ENCODE measurements at places on chromosomes 16 and 17.

GRCh38 chr17:48441231-48441711, 11.3 kb upstream of the SKAP1 start:
- no peak for DNase-seq

DNA sequence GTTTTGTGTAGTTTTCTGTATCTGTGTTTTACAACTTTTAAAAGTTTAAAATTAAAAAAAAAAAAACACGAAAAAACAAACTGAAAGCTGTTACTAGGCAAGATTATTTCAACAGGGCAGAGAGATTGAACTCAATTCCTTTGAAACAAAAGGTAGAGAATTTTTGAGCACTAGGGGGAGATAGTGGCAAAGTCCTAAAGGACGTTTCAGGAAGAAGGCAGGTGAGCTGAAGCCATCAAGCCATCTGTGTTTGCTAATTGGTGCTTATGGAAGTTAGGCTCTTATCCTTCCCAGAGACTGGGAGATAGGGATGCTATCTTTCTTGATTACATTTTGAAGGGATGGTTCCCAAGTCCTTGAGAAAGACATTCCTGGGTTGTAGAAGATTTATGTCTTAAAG, 70.6 kb upstream of the CLEC3A start:
- peak; percentile 14 for DNase-seq

DNA sequence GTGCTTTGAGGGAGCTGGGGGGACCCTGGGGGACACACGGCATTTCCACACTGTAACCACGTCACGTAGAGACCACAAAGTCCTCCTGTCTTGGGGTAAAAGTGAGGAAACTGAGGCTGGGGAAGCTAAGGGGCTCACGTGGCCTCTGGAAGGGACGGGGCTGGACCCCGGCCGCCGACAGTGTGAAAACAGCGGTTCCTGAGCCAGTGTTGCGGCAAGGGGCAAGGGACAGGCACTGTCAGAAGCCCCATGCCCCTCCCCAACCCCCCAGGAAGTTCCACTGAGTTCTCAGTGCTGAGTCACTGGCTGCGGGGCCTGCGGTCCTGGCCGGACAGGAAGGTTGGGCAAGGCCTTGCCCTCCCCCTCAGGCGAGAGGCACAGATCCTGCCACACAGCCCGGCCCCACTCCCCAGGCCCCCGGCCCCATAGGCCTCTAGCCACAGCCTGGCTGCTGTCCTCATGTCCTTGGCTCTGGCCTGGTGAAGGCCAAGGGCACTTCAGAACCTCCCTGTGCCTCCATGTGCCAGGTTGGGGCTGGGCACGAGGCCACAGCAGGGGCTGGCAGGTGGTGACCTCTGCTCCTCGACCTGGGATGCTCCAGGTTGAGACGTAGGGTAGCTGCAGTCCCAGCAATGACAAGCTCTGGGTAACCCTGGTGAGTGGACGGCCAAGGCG, 5.0 kb upstream of the CCDC57 start:
- DNase-seq, result peak; percentile 58

DNA sequence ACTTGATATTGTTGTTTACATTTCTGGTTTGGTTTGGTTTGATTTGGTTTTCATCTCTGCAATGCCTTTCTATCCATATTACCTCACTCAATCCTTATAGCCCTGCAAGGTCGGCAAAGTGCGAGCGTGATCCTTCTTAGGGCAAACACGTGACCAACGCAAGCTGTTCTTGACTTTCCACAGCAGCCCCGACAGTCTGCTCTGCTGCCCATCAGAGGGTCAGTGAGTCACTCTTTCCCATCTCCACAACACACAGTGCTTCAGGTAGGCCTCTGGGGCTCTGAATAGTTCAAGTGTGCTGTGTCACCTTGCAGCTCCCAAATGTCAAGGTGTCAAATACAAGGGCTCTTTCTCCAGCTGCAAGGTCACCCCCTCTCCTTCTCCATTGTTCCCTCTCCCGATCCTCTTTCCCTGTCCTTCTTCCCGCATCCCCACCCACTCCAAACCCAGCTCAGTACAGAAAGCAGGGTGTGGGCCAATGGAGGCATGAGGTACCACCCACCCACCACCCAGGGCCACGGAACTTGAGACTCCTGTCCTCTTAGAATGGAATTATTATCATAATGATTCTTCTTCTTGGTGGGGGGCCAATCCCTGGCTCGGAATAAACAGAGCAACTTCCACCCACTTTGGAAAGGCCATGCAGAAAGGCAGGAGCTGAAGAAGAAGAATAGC, 139.7 kb downstream of the SLC39A11 start:
- no peak for DNase-seq

DNA sequence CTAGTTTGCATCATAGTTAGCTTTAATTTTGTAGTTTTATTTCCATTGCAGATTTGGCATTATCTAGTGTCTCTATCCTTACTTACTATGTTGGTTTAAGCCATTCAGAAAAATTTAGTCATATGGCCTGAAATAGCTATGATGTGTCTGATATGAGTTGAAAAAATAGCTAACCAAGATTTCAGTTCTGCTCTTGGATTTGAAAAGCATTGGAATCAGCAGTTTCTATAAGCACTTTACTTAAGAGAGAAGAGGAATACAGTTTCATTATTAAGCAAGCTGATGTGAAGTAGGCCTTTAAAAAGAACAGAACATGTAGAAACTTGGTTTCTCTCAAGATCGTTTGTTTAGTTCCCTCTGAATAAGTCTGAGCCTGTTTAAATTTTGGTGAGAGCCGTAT, 25.9 kb downstream of the LPCAT2 start:
- DNase-seq, result peak; percentile 80

- DNase-seq, result no peak
These were observed 9.6 kb upstream of the CPD start for GRCh38 chr17:30368912-30369720.

DNA sequence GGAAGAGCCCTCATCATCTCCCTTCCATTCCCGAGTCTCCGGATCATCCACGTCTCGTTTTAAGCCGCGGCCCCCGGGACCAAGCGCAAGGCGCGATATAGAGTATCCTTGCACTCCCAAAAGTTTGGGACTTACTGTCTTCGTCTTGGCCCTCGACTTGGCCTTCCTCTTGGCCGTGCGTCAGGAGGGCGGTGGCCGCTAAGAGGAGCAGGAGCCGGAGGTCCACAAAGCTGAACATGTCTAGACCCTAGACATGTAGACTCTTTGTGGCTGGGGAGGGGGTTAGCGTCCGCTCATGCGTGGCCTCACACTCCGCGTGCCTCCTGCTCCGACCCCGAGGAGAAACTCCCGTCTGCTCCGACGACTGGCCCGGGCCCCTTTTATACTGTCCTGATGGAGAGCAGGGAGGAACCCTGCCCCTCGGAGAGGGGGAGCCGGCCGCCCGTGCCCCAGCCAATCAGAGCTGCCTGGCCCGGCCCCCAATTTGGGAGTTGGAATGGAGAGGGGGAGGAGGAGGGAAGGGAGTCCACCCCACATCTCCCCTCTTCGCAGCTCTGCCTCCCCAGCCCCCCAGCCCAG, at the start of gene COL1A1:
COL1A1 (minus strand) TSS at position 356 of the 579 bp plus-strand sequence; CDS start at position 238, 118 bp downstream.
- no peak for DNase-seq

GRCh38 chr17:56593646-56594319, at the start of gene NOG:
NOG (plus strand) TSS chr17:56593699; CDS start chr17:56594224, 525 bp downstream.
- DNase-seq, result peak; percentile 44

- DNase-seq, result peak; percentile 78
These were observed 76.1 kb downstream of the TNRC6C start for GRCh38 chr17:78034429-78035091.

- DNase-seq, result peak; percentile 58
These were observed 439.9 kb upstream of the MAF start for GRCh38 chr16:80040413-80040812.

DNA sequence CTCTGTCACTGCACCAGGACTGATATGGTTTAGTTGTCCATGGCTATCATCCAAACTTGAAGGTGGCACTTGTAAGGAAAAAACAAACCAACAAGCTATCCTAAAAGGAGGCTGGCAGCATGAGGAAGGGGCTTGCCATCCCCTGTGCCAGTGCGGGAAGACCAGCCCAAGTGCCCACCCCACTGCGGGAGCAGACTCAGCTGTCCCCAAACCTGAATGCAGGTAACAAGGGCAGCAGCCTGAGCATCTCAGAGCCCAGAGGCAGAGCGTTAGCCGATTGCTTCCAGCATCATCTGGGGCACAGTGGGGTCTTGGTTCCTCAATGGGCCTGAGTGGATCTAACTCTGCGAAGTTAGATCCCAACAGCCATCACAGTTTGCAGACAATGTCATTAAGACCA, 29.2 kb upstream of the C16orf78 start:
- no peak for DNase-seq

Measured in bronchial epithelial cell (primary cell).